Testis (tissue), 5 donors: ENCODE measurements at places on chromosomes 11 and 22. TPM values are rescaled to one million over a fixed set of nuclear protein-coding genes. Genes with fewer than 3 reads are reported as not detected.
A peak's percentile ranks its signal among the peaks of the same experiment; 100 is the strongest.

GRCh38 chr11:19200410-19201201 lies 1.2 kb downstream of the CSRP3 start:
- no peak for DNase-seq

DNA sequence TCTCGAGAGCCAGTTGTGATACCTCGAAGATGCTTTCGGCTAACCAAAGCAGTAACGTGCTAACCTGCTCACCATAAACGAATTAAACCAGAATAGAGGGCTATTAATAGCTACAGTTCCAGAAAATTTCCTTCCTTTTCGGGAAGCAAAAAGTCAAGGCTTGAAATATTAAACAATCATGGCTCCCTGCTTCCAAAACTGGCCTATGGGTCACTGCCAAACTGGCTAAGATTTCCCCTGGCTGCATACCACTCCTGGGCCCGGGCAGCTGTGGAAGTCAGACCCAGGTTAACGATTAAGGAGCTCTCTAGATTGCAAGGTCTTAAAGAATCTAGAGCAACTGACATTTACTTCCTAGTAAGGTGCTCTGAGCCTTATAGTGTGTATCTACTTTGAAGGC lies 1.7 kb downstream of the AMOTL1 start:
- no peak for DNase-seq

Gene LRRC75B
- 33.0 TPM for polyA plus RNA-seq

GRCh38 chr11:35608502-35608901 lies 9.8 kb upstream of the FJX1 start:
- no peak for DNase-seq

- no peak for DNase-seq
Measured at GRCh38 chr11:63922673-63923192, 5.8 kb upstream of the RCOR2 start.

DNA sequence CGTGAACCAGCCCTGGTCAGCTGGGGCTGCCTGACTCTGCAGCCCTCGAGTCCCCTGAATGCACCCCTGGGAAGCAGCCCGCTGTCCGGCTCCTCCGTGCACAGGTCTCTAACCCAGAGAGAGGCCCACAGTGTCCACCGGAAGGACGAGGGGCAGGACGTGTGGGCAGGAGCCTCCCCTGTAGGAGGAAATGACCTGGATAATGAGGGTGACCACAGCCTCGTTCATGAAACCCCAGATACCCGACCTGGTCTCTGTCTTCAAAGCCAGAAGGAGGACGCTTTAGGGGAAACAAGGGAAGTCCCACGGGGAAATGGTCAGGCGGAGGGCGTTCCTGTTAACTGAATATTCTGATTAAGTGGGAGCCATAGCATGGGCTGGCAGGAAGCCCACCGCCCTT lies 23.3 kb downstream of the LIF start:
- DNase-seq = no peak

Gene FOLR3
- 0.79 TPM for polyA plus RNA-seq

Gene CSF2RB
- polyA plus RNA-seq = 4.0 TPM

DNA sequence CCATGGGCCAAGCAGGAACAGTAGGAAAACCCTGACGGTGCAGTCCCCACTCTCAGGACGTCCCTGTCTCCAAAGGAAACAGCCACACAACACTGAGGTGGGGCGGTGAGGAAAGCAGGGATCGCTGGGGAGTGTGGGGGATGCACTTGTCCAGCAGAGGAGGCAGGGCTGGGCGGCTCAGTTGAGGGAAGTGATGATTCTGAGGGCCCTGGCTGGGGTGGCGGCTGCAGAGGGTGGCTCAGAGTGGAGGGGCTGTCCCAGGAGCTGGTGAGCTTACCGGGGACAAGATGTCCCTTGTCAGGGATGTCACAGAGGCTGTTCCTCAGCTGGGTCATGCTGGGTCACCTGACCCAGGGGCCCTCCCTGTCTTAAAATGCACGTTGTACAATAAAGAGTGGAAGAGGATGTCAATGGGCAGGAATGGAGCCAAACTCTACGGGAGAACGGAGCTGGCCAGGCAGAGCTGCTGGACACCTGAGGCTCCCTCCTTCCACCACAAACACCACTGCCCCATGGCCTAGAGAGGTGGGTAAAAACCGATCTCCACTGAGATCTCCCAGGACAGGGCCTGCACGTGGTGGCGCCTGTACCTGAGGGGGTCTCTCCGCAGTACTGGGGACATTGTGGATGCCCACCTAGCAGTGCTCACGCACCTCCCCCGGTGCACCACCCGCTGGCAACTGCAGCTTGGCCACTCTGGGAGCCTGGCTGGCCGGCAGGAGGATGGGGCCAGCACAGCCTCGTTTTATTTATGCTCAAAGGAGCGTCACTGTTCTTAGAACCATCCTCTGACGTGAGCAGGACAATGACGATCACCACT lies 9.7 kb upstream of the EFCAB6 start:
- no peak for DNase-seq

Gene DDT
- polyA plus RNA-seq = 79.7 TPM

DNA sequence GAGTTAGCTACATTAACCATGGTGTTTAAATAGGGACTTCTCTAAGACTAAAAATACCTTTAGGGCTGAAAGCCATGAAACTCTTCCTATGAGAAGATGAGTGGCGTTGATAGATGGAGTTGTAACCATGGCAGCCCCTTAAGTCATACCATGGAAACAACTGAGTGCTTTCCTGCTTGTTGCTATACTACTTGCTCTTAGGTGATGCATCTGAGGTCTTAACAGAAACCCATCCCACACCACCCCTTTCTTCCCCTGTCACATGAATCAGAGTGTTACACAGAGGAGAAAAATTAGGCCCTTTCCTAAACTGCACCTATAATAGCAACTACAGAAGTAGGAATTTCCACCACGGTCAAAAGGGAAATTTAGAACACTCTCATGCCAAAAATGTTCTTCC lies 64.3 kb upstream of the ZC3H12C start:
- no peak for DNase-seq

GRCh38 chr11:35237860-35238715 lies 99.1 kb downstream of the CD44 start:
- peak; percentile 82 for DNase-seq

GRCh38 chr11:43871051-43871450 lies 9.6 kb upstream of the ALKBH3 start:
- DNase-seq = no peak

Gene C11orf91
- 12.8 TPM for polyA plus RNA-seq

Gene HPX
- polyA plus RNA-seq = 3.1 TPM

DNA sequence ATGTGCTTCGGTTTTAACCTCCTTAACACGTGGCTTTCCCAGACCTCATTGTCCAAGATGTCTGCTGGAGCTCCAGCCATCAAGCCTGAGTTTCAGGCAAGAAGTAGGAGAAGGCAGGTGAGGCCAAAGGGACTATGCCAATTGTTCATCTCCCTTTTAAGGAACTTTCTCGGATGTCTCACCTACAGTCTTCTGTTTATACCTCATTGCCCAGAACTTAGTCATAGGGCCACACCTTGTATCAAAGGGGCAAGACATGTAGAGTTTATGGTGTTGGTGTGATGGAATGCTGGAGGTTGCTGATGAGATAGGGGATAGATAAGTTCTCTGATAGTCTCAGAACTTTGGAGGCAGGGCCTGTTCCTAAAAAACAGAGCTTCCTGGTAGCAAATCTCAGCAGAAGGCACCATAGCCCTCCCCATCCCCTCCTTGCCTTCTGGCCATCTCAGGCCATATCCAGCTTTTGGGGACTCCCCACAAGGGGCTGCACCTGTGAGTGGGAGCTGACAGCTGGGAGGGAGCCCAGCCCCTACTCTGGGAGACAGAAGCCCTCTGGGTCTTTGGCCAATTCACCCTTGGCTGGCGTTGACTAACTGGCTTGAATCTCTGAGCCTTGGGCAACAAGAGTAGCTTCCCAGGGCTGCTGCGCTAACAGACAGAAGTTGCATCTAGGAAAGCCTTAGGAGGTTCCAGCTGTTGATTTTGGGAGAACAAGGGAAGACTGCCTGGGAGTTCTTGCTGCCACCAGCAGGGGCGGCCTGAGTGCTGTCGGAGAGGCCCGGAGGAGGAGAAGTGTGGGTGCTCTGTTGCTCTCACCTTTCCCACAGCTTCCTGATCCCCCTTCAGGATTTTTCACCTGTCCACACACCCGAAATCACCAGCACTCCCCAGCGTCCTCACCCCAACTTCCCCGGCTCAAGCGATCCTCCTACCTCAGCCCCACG lies 149.8 kb upstream of the THY1 start:
- no peak for DNase-seq

- no peak for DNase-seq
Measured at GRCh38 chr11:134737563-134738510, 325.8 kb upstream of the B3GAT1 start.

DNA sequence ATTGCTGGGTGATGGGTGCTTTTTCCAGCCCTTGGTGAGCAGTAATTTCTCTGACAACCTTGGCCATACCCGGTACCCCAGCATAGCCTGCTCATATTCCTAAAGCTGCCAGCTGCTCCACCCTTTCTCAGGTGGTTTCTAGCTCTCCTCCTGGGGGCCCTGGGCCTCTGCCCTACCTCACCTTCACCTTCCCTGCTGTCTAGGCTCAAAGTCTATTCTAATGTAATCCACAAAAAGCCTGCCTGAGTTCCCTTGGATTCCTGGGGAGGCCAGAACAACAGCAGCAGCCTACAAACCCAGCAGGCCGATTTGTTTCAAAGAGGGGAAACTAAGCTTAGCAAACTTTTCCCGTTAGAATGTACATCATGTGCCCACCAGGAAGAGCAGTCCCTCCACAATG lies 117.6 kb downstream of the DSCAML1 start:
- DNase-seq = no peak

GRCh38 chr11:34816698-34817213 lies 99.4 kb downstream of the APIP start:
- no peak for DNase-seq

DNA sequence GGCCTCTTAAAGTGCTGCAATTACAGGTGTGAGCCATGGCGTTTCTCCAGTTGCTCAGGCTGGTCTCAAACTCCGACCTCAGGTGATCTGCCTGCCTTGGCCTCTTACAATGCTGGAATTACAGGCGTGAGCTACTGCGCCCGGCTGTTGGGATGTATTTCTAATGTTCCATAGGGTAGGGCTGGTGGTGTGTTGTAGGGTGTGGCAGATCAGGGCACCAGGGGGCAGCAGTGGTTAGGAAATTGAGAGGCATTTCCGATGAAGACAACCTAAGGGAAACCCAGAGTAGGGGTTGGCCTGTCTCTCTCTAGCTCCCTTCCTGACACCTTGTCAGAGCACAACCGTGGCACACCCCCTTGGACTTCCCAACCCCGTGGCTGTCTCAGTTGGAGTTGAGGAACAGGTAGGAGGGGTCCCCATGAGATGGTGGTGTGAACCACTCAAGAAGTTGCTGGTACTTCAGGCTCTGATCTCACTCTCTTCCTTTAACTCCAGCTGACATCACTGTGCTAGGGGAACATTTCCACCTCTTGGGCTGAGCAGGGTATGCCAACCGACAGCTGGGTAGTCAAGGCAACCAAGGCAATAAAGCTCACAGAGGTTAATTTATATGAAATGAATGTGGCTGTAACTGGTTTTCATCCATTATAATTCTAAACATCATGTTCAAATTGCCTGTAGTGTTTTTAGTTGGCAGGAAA lies 33.0 kb downstream of the YWHAH start:
- peak; percentile 86 for DNase-seq

DNA sequence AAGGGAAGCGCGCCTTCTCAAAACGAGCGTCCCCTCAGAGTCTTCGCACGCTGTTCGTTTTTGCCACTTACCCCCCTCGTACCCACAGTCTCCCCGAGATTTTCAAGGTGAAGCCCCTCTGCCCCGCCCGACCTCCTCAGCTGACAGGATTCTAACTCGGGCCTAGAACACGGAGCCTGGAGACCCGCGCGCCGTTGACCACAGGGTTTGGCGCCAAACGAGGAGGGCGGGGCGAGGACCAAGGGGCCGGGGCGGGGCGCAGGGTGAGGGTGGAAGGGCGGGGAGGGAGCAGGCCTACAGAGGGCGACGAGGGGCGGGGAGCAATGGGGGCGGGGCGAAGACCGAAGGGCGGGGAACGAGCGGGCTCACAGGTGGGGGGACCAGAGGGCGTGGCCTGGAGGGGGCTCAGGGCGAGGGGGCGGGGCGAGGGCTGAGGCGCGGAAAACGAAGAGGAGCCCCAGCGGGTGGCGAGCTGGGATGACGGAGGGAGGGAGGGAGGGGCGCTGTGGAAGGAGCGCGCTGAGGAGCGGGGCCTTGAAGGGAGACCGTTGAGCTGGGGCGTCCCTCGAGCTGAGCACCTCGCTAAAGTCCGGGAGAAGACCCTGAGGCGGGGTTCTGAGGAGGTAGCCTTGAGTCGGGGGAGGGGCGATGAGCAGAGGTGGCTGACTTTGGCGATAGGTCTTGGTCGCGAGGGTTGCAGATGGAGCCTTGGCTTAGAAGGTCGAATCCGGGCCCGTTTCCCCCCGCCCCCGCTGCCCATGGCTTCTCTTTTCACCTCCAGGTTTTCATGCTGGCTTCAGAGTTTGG lies at the start of gene DMC1:
Gene DMC1, minus strand, starts transcription at position 212 of the 807 bp plus-strand sequence. CDS start 1,927 bp downstream, outside the sequence.
- DNase-seq = peak; percentile 95

- DNase-seq = no peak
Measured at GRCh38 chr11:59968395-59968783, 4.6 kb downstream of the OOSP4A start.

Gene WNT11
- polyA plus RNA-seq = 2.7 TPM

Gene KCNC1
- polyA plus RNA-seq = 5.2 TPM

- peak; percentile 31 for DNase-seq
Measured at GRCh38 chr11:62461740-62462507, 43.1 kb downstream of the SCGB1A1 start.

- DNase-seq = no peak
Measured at GRCh38 chr22:38424525-38425080, 30.4 kb downstream of the KCNJ4 start.

GRCh38 chr11:22807855-22808570 lies 21.6 kb downstream of the SVIP start:
- no peak for DNase-seq

- no peak for DNase-seq
Measured at GRCh38 chr11:95922099-95922498, 1.8 kb downstream of the MTMR2 start.

- peak; percentile 8 for DNase-seq
Measured at GRCh38 chr22:47209547-47210023, 447.1 kb downstream of the TBC1D22A start.

- no peak for DNase-seq
Measured at GRCh38 chr11:127071606-127072005, 71.0 kb upstream of the KIRREL3 start.

Gene SCN3B
- polyA plus RNA-seq = 2.4 TPM

Gene CHRM1
- polyA plus RNA-seq = 0.45 TPM

DNA sequence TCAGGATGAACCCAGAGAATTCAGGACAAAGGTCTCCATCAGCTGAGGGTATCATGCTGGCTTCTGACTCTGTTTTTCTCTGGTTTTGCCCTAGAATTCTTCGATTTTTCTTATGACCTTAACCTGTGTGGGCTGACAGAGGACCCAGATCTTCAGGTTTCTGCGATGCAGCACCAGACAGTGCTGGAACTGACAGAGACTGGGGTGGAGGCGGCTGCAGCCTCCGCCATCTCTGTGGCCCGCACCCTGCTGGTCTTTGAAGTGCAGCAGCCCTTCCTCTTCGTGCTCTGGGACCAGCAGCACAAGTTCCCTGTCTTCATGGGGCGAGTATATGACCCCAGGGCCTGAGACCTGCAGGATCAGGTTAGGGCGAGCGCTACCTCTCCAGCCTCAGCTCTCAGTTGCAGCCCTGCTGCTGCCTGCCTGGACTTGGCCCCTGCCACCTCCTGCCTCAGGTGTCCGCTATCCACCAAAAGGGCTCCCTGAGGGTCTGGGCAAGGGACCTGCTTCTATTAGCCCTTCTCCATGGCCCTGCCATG lies 16.8 kb downstream of the SERPING1 start:
- no peak for DNase-seq

GRCh38 chr11:12859872-12860657 lies 149.1 kb upstream of the RASSF10 start:
- DNase-seq = peak; percentile 85

Gene SNX15
- 15.6 TPM for polyA plus RNA-seq
